Ovary (tissue), 10 donors: ENCODE measurements at places on chromosomes 7 and 10.

- no peak overlapping the region for H3K4me3 ChIP-seq
- no peaks in the 10 kb centered on the region for H3K4me1 ChIP-seq
- no peak for DNase-seq
- H3K27me3 ChIP-seq: no peaks in the 10 kb centered on the region
These were observed 448.9 kb upstream of the ZMIZ1 start for GRCh38 chr10:78619896-78620295.

DNA sequence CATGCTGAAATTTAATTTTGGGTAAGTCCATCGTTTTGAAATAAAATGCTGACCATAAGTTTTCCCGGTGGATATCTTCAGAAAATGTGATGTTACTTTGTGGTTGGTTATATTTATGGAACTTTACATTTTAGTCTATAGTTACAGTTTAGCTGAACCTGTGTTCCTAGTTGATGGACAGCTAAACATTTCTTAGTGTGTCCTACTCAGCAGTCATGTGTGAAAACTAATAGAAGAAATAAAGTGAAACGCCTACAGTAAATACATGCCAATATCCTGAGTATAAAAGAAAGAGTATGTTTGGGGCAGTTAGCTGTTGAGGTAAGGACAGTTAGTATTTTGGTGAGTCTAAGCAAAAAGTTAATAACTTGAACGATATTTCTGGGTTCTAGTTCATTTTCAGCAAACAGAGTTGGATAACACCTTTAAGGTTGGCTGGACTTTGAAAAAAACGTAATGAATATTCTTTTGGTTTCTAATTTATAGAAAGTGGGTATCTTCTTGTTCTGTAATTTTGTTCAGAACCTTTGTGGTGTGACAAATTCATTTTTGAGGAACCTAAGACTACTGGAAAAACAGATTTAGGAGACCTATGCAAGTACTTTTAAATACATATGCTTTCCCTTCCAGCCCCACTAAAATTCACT lies 28.7 kb downstream of the LCOR start:
- peaks cover 8% of the 10 kb centered on the region for H3K4me1 ChIP-seq
- H3K4me3 ChIP-seq: no peak overlapping the region
- H3K36me3 ChIP-seq: no peaks in the 10 kb centered on the region
- no peak for DNase-seq
- H3K27ac ChIP-seq: no peak overlapping the region

DNA sequence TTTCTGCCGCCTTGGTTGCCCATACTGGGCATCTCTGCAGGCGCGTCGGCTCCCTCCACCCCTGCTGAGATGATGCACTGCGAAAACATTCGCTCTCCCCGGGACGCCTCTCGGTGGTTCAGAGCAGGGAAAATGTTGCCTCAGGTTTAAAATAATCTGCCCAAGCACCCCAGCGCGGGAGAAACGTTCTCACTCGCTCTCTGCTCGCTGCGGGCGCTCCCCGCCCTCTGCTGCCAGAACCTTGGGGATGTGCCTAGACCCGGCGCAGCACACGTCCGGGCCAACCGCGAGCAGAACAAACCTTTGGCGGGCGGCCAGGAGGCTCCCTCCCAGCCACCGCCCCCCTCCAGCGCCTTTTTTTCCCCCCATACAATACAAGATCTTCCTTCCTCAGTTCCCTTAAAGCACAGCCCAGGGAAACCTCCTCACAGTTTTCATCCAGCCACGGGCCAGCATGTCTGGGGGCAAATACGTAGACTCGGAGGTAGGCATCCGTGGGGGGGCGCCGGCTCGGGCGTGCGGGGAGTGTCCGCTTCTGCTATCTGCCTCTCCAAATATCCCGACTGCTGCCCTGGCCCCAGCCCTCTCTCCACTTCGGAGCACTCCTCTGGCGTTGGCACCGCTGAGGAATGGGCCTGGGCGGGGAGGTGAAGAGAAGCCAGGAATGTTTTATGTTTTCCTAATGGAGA lies at the start of gene CAV1:
CAV1 (plus strand) TSS at position 428 of the 689 bp plus-strand sequence; CDS start at position 455, 27 bp downstream.
- H3K4me3 ChIP-seq: peak within 1 kb of the TSS; percentile 80
- no peaks in the 10 kb centered on the region for H3K27me3 ChIP-seq
- peak within 1 kb of the TSS; percentile 54 for H3K27ac ChIP-seq
- peak; percentile 89 for DNase-seq
- H3K4me1 ChIP-seq: peaks cover 9% of the 10 kb centered on the region

GRCh38 chr7:31971049-31971667 lies 99.0 kb downstream of the PDE1C start:
- H3K4me3 ChIP-seq: no peak overlapping the region
- no peak overlapping the region for H3K27ac ChIP-seq
- H3K36me3 ChIP-seq: no peaks in the 10 kb centered on the region
- H3K4me1 ChIP-seq: no peaks in the 10 kb centered on the region
- no peak for DNase-seq
- no peaks in the 10 kb centered on the region for H3K27me3 ChIP-seq
